ENCODE measurements at places on chromosomes 3 and 15.

- DNase-seq = no peak
These were observed 16.1 kb downstream of the CLEC3B start for GRCh38 chr3:45042162-45042561.

GRCh38 chr3:187696021-187696420 lies 6.3 kb downstream of the RTP2 start:
- DNase-seq = no peak

DNA sequence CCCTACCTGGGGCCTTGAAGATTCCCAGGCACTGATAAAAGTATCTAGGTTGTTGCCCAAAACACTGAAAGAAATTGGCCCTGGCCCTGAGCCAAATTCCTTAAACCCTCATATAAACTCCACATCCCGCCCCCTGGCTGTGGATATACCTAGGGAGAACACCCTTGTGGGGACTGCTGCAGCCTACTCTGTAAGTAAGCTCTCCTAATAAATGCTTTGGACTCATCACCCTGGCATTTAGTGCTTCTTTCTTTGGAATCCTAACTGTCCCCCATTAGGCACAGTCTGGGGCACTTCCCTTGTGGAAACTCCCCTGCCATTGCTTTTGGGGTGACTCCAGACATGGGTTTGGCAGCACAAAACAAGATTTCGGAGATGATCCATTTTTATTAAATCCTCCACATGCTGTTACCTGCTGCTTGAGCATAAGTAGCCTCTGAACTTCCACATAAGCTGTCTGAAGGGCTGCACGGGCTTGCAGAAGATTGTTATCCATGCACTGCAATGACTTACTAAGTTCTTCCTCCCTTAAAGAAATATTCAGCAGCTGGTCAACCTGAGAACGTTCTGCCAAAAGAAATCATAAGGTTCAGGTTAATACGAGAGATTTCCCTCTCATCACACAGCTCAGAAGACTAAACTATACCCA lies 46.4 kb downstream of the ZNF106 start:
- DNase-seq = no peak

GRCh38 chr15:34818526-34818925 lies 23.2 kb upstream of the ACTC1 start:
- DNase-seq = no peak

- no peak for DNase-seq
These were observed 11.1 kb upstream of the PARL start for GRCh38 chr3:183895774-183896173.

GRCh38 chr3:18338827-18339514 lies 86.2 kb downstream of the SATB1 start:
- DNase-seq = no peak

GRCh38 chr3:26731843-26732242 lies 109.3 kb downstream of the LRRC3B start:
- DNase-seq = no peak

- DNase-seq = peak; percentile 61
These were observed 1.4 kb upstream of the ROBO2 start for GRCh38 chr3:77038468-77038929.

DNA sequence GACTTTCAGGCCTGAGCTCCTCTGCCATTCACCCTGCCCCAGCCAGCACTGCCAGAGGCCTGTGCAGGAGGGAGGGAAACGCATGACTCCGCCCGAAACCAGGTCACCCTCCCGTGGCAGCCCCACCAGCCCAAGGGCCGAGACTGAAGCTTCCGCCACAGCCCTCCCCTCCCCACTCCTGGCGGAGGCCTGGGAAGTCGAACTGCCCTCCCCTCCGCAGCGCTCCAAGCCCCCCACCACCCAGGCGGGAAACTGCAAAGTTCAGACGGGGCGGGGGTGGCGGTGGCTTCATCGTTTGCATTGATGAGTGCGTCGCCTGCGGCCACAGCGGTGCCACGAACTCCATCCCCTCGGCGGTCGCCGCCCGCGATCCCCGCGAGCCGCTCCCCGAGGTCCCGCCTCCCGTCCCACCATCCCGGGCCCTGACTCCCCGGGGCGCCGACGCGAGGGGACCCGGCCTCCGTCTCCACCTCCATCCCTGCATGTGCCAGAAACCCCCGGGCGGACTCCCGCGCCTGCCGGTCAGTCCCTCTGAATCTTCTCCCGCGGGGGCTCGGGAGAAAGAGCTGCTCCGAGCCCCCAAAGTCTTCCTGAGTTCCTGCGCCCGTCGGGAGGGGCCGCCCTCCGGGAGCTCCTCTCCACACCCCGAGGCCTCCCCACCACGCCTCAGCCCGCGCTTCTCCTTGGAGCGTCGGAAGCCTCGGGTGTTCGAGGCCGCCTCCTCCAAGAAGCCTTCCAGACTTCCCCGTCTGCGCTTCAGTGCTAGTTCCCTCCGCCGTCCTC lies 698 bp downstream of the MELTF start:
- DNase-seq = no peak

DNA sequence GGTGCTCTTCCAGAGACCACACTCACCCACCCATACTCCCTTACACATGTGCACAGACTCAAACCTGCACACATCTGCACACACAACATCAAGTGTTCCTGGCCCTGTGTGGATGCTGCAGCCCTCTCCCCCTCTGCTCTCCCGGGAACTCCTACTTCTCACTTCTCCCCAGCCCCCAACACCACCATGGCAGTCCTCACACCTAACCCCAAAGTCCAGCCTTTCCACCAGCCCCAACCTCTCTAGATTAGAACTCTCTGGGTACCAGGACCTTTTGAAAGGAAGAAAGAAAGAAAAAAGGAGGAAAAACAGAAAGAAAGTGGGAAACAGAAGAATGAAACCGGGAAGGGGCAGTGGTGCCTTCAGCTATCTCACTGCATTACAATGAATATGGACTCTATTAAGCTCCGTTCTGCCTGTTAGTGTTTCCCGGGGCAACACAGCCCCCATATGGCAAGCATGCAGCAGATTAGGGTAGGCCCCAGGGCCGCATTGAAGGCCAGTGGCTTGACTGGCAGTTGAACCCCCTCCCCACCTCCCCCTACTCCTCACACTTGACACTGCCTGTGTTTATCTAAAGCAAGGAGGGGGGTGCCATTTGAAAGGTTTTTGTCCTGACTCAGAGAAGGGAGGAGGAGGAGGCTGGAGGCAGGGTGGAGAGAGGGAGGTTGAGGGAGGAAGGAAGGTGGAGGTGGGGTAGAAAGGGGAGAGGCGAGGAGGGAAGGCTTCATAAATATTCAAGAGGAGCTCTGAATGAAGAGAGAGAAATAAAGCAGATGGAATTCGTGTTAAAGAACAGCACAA lies 30.1 kb downstream of the BOC start:
- DNase-seq = no peak

GRCh38 chr3:56125358-56126005 lies 342.8 kb downstream of the ERC2 start:
- peak; percentile 5 for DNase-seq

DNA sequence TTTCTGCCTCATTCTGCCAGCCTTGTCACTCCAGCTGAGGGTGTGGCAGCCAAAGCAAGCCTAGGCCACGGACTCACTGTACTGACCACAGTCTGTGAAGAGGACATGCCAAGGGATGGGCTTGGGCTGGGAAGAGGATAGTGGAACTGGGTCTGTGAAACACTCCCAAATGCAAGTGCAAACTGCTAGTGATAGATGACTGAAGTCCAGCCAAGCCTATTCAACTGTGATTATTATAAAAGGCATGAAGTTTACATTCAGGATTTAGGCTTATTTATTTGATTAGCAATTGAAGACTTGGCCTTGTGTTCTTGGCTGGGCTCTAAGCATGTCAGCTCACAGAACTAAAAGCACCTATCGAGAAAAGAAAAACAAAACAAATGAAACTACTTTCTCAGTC lies 84.9 kb upstream of the UBE2E1 start:
- no peak for DNase-seq

DNA sequence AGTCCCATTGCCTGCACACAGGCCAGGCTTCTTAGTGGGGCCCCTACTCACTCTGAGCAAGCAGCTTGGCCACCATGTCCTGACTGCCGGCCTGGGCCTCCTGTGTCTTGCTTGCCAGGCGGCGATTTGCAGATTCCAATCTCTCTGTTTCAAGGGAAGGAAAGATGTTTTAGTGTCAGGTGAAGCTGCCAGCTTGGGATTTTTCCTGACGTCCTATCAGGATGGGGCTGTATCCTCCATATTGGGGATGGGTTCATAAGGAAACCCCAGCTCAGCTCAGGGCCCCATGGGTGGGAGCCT lies 8.5 kb downstream of the AMOTL2 start:
- no peak for DNase-seq

GRCh38 chr3:61858054-61858453 lies 296.7 kb downstream of the PTPRG start:
- no peak for DNase-seq

DNA sequence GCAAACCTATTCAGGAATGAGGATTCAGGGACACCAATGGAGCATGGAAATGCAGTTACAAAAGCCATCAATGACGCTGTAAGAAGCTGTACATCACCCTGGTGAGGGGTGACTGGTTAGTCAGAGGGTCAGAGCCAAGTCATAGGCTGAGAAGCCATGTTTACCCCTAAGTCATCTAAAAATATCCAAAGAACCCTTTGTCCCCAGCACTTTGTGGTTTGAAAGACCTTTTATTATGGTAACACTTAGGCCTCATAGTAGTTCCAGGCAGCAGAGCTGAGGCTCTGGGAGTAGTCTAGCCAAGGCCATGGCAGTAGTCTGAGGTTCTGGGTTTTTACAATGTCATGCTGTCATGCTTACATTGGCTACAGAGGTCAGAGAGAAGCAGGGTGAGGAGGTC lies 131.2 kb downstream of the CTNNB1 start:
- no peak for DNase-seq

DNA sequence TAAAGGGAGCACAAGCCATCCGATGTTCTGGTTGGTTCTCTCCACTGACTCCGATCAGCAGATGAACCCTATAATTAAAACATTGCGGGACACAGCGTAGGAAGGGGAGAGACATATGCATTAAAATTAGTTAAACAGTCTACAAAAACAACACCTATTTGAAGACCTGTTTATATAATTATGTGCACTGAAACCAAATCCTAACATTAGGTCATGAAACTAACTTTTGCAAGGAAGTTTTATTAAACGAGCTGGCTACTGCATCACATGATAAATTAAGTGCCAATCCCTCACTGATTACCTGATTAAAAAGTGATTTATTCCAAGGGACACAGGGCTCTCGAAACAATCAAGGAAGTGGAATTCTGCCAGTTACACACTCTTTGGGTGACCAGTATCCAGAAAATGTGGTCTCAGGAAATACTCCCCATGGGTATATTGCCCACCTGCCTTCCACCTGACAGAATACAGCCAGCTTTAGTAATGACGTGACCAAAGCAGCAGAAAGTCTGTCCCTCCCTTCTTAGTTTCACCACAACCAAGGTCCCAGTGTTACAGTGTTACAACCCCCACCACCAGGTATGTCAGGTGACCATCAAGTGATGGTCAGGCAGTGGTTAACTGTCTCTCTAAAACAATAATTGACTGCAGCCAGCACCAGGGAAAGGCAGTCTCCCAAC lies 69.5 kb downstream of the HERC1 start:
- no peak for DNase-seq

DNA sequence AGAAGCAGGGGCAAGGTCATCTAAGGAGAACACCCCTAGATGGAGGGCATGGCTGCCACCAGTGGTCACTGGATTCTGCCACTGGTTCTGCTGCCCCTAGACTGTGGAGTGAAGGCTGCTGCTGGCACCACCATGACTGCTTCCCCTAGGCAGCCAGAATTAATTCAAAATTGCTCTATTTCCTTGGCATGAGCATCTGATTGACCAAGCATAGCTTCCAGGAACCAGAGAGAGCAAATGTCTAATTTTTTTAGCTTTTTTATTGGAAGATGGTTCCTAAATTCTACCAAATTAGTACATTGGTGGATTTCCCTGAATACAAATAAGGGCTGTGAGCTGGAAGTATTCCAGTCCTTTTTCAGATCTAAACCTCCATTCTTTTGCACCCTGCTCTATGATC lies 270.2 kb upstream of the GBE1 start:
- DNase-seq = no peak

DNA sequence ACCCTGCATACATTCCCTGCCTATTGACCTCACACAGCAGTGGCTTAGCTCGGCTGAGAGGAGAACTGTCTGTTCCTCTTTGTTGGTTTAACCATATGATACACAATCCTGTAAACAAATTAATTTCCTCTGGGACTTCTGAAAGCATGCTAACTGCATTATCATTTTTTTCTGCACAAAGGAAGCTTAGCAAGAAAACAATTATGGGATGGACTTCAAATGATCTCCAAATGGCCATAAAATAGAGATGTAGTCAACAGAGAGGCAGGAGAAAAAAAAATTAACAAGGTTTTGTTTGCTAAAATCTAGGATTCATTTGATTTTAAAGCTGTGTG lies 14.4 kb upstream of the TMC3 start:
- DNase-seq = no peak

GRCh38 chr15:39367596-39367995 lies 213.3 kb upstream of the THBS1 start:
- no peak for DNase-seq

GRCh38 chr3:70550723-70551319 lies 238.4 kb upstream of the MDFIC2 start:
- DNase-seq = peak; percentile 66

GRCh38 chr15:43826508-43827341 lies at the start of gene WDR76:
TSS of gene WDR76 (plus strand) at chr15:43827002. CDS start at chr15:43827033, 31 bp downstream.
- DNase-seq = peak; percentile 87

DNA sequence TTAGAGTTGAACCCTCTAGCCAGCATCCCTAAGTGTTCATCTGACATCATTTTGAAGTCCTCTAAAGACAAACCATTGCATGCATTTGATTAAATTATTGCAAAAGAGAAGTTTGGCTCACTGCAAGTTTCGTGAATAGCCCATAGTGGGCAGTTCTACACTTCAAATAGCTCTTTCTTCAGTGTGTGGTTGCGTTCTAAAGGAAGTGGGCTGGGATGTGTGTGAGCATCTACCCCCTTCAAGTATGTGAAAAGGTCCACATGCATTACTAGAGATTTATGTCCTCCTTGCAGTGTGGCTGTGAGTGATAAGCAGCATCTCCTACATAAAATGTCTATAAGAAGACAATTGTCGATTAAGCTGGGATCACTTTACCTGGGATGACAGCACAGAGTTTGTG lies 54.6 kb downstream of the SST start:
- DNase-seq = no peak

- DNase-seq = no peak
These were observed 1.8 kb upstream of the RTP3 start for GRCh38 chr3:46495901-46496456.

DNA sequence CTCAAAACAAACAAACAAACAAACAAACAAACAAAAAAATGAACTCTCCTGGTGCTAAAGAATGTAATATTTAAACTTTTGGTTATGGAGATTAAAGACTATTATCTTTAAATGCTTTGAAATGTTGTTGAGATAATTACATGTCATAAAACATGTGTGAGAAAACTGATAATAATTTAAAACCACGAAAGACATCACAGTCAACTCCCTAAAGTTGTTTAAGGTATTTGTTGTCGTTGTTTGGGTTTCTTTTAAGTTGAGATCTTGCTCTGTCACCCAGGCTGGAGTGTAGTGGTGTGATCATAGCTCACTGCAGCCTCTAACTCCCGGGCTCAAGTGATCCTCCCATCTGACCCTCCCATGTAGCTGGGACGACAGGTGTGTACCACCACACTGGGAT lies 12.0 kb downstream of the EFCAB12 start:
- DNase-seq = no peak

All from heart left ventricle (tissue), 16 donors.